ENCODE measurements at places on chromosomes 13 and 19.

DNA sequence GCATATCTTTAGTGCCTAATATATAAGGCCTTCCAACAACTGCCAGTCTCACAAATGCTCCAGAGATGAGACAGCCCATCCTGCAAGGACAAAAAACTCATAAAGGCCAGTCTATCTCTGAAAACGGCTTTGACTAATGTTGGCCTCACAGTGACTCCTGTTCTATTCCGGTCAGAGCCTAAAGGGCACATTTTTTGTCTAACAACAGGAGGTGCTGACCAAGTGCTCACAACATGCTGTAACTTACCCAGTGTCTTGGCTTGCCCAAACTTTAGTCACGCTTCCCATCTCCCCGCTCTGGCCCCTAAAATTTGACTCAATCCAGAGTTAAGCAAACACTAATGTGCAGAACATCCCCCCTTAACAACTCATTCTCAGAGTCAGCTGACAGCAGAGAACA lies 1411.2 kb upstream of the MIR17HG start:
- no peak for DNase-seq

DNA sequence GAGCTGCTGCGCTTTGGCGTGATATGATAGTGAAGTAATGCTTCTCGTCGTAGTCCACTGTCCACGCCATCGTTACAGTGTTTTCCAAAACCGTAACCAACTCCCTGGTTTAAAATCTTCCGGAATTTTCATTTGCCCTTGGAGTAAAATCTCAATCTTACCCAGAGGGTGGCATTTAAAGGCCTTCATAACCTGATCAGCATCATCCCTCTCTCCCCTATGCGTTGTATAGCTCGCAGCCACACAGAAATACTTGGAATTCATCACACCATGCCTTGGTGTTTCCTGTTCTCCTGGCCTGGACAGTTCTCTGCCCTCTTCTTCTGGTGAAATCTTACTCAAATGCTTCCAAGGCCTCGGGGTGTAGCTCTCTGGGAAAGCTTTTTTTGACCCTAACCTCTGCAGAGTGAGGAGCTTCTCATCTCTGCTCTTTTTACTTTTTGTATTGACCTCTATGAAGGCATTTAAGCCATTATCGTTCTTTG lies 839 bp downstream of the MPHOSPH8 start:
- DNase-seq: no peak

- no peak for DNase-seq
These were observed 9.1 kb downstream of the ZNF841 start for GRCh38 chr19:52086481-52086880.

DNA sequence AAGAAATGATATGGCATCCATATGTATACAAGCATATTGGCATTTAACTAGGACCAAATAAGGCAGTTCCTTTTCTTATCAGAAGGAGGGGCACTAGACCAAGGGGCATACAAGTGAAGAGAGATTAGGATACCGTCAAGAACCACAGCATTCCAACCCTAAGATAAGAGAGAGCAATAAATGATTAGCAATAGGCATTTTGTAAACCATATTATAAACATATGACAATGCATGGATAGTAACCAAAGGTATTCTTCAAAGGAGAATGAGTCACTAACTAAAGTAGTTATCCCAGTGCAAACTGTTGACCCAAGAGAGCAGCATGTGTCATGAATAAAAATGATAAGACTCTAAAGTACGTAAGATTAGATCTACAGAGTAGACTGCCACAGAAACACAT lies 500.9 kb upstream of the HTR2A start:
- no peak for DNase-seq

DNA sequence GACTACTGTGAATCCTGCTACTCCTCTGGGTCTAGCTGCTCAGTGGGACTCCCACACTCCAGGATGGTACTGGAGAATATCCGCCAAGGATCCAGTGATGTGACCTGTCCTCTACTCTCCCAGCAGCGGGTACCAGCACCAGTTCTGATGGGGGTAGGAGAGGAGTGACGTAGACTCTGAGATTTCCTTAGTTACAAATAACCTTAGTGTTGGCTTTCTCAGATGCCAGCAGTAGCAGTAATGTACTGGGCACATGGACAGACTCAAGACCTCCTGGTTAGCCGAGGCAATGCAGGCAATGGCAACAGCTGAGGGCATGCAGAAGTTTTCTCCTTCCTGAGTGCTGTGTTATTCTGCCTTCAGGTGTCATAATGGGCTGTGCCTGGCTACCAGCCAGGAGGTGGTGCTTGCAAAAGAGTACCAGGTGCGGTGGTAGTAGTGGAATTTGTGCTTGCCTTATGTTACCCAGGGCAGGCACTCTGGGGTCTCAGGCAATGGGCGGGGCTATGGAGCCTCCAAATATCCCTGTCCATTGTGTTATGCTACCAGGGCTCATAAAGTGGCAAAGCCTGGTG lies 105.3 kb upstream of the KLF5 start:
- no peak for DNase-seq

- no peak for DNase-seq
These were observed 71.4 kb upstream of the FLT1 start for GRCh38 chr13:28566283-28566682.

DNA sequence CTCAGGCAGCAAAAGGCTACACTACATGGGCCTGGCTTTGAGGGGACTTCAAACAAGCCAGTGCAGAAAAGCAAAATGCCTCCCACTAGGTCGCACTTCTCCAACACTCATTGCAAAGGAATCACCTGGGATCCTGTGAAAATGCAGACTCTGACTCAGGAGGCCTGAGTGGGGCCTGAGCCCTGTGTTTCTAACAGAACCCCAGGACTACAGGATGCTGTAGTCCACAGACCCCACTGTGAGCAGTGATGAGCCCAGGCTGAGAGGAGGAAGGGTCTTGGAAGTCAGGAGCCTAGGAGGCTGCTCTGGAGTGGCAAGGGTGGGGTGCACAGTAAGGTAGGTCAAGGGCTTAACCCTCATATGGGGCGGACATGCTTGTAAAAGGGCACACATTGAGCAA lies 46.7 kb upstream of the SERP2 start:
- no peak for DNase-seq

DNA sequence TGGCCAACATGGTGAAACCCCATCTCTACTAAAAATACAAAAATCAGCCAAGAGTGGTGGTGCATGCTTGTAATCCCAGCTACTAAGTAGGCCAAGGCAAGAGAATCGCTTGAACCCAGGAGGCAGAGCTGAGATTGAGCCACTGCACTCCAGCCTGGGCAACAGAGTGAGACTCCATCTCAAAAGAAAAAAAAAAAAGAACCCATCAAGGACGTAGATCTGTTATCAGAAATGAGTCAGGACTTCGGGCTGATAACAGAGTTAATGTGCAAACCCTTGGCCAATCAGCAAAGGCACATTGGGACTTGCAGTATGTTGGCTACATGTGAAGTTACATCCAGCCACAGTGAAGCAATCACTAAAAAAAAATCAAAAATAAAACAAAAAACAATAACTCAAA lies 4.8 kb upstream of the LGALS7B start:
- no peak for DNase-seq

GRCh38 chr13:43977911-43978310 lies 98.2 kb downstream of the LACC1 start:
- no peak for DNase-seq

GRCh38 chr19:1296575-1297271 lies 11.1 kb downstream of the EFNA2 start:
- DNase-seq: no peak
